ENCODE measurements at places on chromosomes 2 and 18.
A peak's percentile ranks its signal among the peaks of the same experiment; 100 is the strongest.

DNA sequence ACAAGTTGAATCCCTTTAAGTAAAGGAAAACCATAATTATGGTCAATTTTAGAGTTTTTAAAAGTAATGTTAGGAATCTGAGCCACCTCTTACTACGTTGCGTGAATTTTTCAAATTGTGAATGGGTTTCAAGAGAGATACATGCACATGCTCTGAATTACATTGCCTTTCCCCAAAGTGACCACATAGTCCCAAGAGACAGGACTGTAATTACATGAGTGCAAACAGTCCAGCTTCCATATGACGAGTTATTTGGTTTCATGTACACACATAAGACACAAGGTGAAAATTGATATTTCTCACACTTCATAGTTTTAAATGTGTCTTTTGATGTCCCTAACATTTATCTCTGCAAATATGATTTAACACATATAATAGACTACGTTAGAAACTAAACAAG is 850.8 kb downstream of the LRP1B start:
- DNase-seq = no peak

- DNase-seq = no peak
These were observed 599.0 kb downstream of the NUP35 start for GRCh38 chr2:183723278-183723677.

DNA sequence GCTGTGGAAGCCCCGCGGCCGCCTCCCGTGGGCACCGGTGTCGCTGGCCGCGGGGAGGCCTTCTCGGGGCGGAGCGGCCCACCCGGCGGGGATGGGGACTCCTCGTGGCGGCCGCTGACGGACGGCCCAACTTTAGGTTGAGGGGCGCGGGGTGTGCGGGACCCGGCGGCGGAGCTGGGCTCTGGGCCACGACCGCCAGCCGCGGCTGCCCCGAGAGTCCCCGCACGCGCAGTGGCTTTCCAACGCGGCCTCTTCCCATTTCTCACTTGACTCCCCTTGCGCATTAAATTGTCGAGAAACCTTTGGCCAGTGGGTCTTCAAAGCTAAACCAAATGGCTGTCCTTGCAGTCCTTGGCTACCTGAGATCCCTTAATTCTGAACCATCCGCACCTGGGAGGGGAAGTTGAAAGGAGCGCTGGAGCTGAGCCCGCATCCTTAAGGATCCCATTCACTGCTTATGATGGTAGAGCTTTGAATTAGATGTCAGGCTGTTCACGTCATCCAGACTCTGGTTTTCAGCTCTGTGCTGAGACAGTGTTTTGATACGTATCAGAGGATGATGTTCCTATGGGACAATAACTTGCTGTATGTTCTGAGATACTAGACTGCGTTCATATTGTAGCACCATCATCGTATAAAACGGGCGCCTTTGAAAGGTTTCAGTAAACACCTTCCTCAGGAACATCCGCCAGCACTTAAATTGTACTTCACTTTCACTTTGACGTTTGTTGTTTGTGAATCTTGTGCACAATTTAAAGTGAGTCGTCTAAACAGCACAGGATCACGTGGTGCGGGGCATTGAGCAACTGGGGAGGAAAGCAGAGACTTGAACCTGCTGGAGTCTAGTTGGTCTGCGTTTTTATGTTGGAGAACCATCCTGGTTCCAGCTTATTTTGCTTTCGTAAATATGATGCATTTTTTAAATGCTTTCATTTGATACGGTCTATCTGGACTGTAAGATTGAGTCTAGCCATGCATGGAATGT is 874 bp downstream of the CLIP4 start:
- DNase-seq = peak; percentile 49

- DNase-seq = no peak
These were observed 155.5 kb downstream of the MYT1L start for GRCh38 chr2:2175381-2176090.

- DNase-seq = no peak
These were observed 76.4 kb downstream of the C2orf74 start for GRCh38 chr2:61238219-61239012.

GRCh38 chr2:211846714-211847113 is 691.9 kb downstream of the ERBB4 start:
- DNase-seq = no peak

DNA sequence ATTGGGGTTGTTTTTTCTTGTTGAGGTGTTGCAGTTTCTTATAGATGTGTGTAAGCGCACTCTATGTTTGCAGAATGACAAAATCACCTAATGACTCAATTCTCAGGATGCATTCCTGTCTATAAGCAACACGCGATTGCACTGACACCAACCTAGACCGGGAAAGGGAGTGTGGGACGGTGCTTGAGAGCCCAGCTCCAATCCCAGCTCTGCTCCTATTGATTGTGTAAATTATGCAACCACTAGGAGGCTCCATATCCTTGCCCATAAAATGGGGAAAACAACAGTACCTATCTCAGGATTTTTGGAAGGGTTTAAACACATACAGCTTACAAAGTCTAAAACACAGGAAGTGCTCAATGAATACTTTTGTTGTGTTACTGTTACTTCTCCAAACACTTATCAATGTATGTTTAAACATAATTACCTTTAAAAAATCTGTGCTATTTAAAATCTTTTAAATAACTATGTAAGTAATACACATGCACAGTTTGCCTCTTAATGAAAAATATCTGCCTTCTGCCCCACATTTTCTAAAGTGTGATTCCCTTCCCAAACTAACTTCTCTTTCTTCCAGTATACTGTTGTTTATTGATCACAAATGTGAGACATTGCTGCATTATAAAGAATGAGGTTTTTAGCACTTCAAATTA is 132.5 kb downstream of the SPHKAP start:
- DNase-seq = no peak

GRCh38 chr18:13067124-13067523 is 76.0 kb downstream of the CEP192 start:
- DNase-seq = no peak

DNA sequence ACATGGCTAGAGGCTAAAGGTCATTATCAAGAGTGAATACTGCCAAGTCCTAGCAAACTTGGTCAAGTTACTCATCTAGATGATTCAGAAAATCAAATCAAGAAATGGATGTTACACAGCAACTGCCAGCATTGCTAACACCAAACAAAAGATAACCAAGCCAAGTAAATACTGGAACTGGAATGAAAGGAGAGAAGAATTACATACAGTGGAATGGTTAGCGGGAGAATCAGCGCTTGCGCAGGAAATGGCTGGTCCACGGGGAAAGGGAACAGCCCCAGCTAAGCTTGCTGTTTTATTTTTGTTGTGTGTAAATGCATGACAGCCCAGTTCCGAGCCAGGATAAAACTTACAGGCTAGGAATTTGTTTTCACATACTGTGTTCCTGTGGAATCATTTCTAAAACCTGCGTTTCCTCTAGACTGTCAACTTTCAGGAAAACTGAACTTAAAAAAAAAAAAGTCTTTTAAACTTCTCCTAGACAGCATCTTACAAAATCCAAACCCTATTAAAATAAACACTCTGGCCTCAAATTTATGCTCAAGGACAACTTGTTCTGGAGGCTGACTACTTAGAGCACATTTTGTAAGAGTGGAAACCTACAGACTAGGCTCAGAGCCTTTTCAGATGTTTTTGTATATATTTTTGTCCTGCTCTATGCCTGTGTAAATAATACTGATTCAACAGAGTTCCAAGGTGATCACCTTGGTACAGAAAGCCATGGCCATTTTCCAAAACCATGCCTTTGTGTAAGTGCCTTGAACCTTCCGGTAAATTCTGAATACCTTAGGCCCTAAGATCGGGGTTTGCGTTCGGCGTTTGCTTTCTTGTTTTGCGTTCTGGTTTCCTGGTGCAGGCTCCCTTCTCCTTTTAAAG is 30.7 kb upstream of the TXNDC2 start:
- DNase-seq = no peak

DNA sequence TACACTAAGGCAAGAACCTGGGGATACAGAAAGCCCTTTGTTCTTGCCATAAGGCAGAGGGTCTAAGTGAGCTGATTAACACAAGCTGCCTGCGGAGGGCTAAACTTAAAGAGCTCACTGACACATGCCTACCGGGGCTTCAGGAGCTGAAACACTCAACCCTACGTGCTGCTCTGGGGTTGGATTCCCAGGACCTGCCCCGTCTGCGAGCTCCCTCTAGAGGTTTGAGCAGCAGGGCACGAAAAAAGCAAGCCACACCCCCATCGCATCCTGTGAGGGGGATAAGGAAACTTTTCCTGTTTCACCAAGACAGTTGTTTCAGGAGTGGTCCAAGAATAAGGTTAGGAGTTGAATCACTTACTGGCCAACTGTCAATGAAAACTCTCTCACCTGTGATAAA is 562.1 kb downstream of the TMX3 start:
- DNase-seq = no peak

DNA sequence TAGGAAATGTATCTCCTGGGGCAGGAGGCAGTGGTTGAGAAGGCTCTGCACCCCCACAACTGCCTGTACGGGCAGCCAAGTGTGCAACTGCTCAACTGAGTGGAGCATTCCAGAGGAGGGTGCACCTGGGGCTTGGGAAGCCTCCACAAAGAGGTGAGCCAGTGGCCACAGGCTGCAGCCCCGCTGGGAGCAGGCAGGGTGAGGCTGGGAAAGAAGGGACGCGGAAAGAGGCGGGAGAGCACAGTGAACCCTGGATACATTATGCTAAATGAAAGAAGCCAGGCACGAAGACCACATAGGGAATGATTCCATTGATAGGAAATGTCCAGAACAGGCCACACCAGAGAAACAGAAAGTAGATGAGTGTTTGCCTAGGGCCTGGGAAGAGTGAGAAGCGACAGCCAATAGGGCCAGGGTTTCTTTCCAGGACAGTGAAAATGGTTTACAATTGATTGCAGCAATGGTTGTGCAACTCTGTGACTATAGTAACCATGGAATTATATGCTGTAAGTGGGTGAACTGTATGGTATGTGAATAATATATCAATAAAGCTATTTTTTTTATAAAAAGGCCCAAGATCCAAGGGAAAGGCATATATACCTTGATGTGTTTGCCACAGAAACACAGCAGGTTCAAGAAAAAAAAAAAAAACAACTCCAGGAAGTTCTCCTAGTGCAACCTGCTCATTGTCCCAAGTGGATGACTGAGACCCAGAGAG is 82.4 kb downstream of the DDX1 start:
- no peak for DNase-seq

- no peak for DNase-seq
These were observed 7.9 kb downstream of the CLHC1 start for GRCh38 chr2:55223958-55224760.

- DNase-seq = peak; percentile 48
These were observed 11.4 kb upstream of the ALPI start for GRCh38 chr2:232444409-232445148.

DNA sequence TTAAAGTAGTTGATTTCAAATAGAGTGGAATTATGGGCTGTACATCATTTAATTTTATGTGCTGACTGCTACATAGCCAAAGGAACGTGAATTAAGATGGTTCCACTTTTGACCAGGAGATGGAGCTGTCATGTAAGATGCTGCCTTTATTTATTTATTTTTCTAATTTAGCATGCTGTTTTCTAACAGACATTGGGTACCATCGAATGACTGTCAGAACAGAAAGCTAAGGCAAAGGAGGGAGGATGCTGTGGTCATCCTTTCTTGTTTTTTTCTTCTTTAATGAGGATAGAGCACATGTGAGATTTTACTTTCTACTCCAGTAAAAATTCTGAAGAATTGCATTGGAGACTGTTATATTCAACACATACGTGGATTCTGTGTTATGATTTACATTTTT is at the start of gene SCN2A:
Gene SCN2A (plus strand): TSS at position 185 of the 400 bp plus-strand sequence. CDS start 56,410 bp downstream, outside the sequence.
- DNase-seq = no peak

All from stimulated activated CD4-positive, alpha-beta T cell treated with anti-CD3 and anti-CD28 coated beads, TNF-alpha, amount 100 ng/mL, for 4 hours (primary cell).